ENCODE measurements at places on chromosomes 12 and 14. TPM values are rescaled to one million over a fixed set of nuclear protein-coding genes. Genes with fewer than 3 reads are reported as not detected.

C14orf132 gene
- total RNA-seq: 17.5 TPM

KLRK1 gene
- 0.23 TPM for total RNA-seq

BMP4 gene
- 5.7 TPM for total RNA-seq

PPP1R1A gene
- total RNA-seq: 18.9 TPM

ENDOU gene
- total RNA-seq: 1.3 TPM

RBP5 gene
- 6.2 TPM for total RNA-seq

CD4 gene
- total RNA-seq: 12.3 TPM

PHC1 gene
- total RNA-seq: 50.2 TPM

SERPINA9 gene
- total RNA-seq: not detected

PROX2 gene
- total RNA-seq: not detected

SYT10 gene
- 8.5 TPM for total RNA-seq

OR6C2 gene
- not detected for total RNA-seq

INSM2 gene
- not detected for total RNA-seq

DNA sequence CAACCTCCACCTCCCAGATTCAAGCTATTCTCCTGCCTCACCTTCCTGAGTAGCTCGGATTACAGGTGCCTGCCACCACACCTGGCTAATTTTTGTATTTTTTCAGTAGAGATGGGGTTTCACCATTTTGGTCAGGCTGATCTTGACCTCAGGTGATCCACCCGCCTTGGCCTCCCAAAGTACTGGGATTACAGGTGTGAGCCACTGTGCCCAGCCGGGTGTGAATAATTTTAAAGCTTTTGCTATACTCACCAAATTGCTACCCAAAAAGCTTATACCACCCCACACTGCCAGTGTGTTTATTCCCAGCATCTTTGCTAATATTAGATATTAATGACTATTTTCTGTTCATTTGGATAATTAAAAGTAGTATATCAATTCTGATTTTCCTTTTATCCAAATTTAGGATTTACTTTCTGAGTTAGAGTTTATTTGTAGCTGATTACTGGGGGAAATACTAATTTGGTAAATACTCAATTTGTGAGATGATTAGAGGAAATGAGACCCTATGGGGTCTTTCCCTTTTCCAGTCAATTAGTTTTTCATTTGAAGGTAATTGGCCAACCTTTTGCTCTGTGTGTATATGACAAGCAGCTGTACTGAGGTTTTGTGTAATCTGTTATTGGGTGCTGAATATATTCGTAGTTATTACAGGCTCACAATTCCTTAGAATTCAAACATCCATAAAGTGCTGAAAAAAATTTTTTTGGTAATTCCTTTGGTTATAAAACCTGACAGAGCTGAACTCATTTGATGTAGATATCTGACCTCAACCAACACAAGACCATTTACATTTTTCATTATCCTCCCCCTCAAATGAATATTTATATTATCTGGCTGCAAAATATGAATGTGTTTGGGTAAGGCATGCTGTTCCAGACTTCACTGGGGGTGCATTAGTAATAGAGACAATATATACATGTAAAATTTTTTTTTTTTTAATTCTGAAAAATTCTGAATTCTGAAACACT lies 73.6 kb downstream of the ANO6 start:
- H3K27me3 ChIP-seq: no peaks in the 10 kb centered on the region
- DNase-seq: no peak
- H3K36me3 ChIP-seq: no peaks in the 10 kb centered on the region
- H3K27ac ChIP-seq: no peak overlapping the region
- H3K4me1 ChIP-seq: peaks cover 8% of the 10 kb centered on the region

- H3K27ac ChIP-seq: no peak overlapping the region
- no peaks in the 10 kb centered on the region for H3K27me3 ChIP-seq
- peaks cover 2% of the 10 kb centered on the region for H3K4me1 ChIP-seq
- H3K36me3 ChIP-seq: no peaks in the 10 kb centered on the region
These were observed 2.9 kb downstream of the TCHP start for GRCh38 chr12:109902891-109903418.

GRCh38 chr12:89649139-89649538 lies 59.5 kb downstream of the ATP2B1 start:
- no peaks in the 10 kb centered on the region for H3K36me3 ChIP-seq
- no peaks in the 10 kb centered on the region for H3K27me3 ChIP-seq
- H3K27ac ChIP-seq: no peak overlapping the region
- no peak for DNase-seq

DNA sequence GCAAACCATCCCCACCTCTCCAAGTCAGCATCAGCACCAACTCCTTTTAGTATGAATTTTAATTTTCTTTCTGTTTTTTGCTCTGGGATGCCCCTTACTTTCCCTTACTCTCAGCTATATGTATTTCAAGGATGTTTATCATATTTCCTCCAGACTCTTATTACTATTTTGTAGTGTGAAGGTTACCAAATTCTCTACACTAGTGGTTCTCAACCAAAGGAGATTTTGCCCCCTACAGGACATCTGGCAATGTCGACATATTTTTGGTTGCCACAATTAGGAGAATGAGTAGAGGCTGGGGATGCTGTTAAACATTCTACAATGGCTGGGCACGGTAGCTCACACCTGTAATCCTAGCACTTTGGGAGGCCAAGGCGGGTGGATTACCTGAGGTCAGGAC lies 29.1 kb upstream of the SOS2 start:
- H3K27ac ChIP-seq: no peak overlapping the region
- DNase-seq: no peak
- H3K27me3 ChIP-seq: no peaks in the 10 kb centered on the region
- no peaks in the 10 kb centered on the region for H3K36me3 ChIP-seq

GRCh38 chr12:63319386-63319785 lies 168.4 kb upstream of the AVPR1A start:
- no peaks in the 10 kb centered on the region for H3K4me1 ChIP-seq
- DNase-seq: no peak
- no peak overlapping the region for H3K4me3 ChIP-seq
- H3K36me3 ChIP-seq: no peaks in the 10 kb centered on the region
- H3K27ac ChIP-seq: no peak overlapping the region

GRCh38 chr14:22226381-22226780 lies 362.6 kb downstream of the DAD1 start:
- no peaks in the 10 kb centered on the region for H3K4me1 ChIP-seq
- no peaks in the 10 kb centered on the region for H3K36me3 ChIP-seq
- no peak for DNase-seq
- no peak overlapping the region for H3K27ac ChIP-seq

DNA sequence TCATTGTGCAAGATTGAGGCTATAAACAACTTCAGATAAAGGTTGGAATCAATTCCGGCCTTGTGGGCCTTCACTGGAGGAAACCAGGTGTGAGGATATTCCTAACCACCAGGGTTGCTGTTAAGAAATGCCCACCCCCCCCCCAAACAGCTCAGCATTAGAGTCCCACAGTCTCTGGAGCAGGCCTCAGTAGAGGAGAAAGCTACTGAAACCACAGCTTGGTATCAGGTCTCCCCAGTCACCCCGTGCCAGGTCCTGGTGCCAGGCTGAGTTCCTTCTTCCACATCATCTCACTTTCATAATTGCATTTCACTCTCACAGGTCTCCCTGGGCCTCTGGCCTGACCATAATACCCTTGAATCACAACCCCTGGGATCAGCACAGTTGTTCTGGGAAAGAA lies 12.5 kb downstream of the GALNT6 start:
- no peaks in the 10 kb centered on the region for H3K4me1 ChIP-seq
- H3K36me3 ChIP-seq: no peaks in the 10 kb centered on the region
- no peak for DNase-seq
- H3K27me3 ChIP-seq: no peaks in the 10 kb centered on the region

- H3K36me3 ChIP-seq: no peaks in the 10 kb centered on the region
- peaks cover 36% of the 10 kb centered on the region for H3K4me1 ChIP-seq
- H3K4me3 ChIP-seq: no peak overlapping the region
- peak; percentile 58 for DNase-seq
- peak overlapping the region; percentile 44 for H3K27ac ChIP-seq
These were observed 74.6 kb downstream of the PPP2R5C start for GRCh38 chr14:101836135-101836534.

DNA sequence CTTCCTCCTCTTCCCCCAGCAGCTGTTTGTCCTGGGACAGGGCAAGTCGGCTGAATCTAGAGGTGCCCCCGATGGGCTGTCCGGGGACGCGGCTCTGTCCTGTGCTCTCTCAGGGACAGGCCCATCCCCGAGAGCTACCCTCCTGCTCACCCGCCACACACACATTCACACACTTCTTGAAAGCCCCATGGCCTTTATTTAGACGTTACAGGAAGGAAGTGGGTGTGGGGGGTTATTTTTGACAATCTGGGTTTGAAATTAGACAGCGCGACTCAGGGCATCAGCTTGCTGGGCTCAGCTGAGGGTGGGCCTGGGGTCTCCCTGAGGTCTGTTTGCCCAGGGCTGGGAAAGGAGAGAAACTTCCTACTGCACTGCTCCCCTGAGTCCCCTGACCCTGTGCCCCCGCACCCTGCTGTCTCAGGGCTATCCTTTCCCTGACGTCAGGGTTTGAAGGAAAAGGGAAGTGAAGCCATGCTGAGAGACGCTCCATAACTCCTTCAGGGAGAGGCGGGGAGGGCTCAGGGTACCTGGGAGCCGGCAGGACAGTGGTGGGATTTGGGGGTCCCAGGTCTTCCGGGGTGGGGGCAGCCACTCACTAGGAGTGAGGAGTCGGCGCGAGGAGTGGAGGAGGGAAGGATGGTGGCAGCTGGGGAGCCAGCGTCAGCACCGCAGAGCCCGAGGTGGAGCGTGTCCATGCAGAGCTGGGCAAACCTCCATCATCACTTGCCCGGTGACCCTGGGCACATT lies 8.1 kb downstream of the PTPN6 start:
- H3K4me3 ChIP-seq: no peak overlapping the region
- no peak overlapping the region for H3K27ac ChIP-seq
- no peak for DNase-seq
- peaks cover 8% of the 10 kb centered on the region for H3K4me1 ChIP-seq
- no peaks in the 10 kb centered on the region for H3K36me3 ChIP-seq
- no peaks in the 10 kb centered on the region for H3K27me3 ChIP-seq

DNA sequence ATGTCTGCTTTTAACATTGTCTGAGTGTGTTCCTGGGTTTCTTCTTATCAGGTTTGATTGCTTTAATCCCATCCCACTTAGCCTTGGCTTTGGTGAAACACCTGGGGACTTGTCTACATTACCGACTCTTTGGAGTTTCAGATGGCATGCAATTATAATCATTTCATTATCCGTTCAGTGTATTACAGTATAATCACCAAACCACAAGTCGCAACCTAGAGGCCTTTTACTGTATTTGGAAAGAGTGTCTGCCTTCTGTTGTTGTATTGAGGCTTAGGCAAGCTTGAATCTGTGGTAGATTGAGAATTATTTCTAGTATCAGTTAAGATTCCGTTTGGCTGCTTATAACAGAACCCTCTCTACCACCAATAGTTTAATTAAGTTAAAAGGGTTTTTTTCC lies 103.9 kb downstream of the TGFB3 start:
- no peak overlapping the region for H3K27ac ChIP-seq
- no peak overlapping the region for H3K4me3 ChIP-seq
- DNase-seq: no peak
- H3K4me1 ChIP-seq: no peaks in the 10 kb centered on the region

DNA sequence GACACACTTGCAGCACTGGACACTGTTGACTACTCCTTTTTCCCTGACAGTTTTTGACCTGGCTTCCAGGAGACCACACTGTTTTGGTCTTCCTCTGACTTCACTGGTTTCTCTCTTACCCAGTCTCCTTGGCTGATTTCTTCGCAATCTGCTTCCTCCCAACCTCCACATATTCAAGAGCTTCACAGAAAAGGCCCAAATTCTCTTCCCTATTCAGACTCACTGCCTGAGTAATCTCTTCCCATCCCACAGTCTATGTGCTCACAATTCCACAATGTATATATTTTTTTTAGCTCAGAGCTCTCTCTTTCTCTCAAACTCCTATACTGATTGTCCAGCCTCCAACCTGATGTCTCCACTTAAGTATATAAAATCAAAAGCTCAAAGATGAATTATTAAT lies 115.4 kb downstream of the SINHCAF start:
- no peak overlapping the region for H3K27ac ChIP-seq
- H3K4me3 ChIP-seq: no peak overlapping the region
- H3K36me3 ChIP-seq: no peaks in the 10 kb centered on the region
- H3K4me1 ChIP-seq: no peaks in the 10 kb centered on the region
- H3K27me3 ChIP-seq: no peaks in the 10 kb centered on the region
- no peak for DNase-seq

- no peaks in the 10 kb centered on the region for H3K27me3 ChIP-seq
- H3K4me1 ChIP-seq: peaks cover 1% of the 10 kb centered on the region
- H3K27ac ChIP-seq: no peak overlapping the region
- DNase-seq: no peak
- no peak overlapping the region for H3K4me3 ChIP-seq
These were observed 187.1 kb upstream of the FAR2 start for GRCh38 chr12:28961948-28962384.

- H3K27ac ChIP-seq: no peak overlapping the region
- no peak for DNase-seq
- H3K4me1 ChIP-seq: no peaks in the 10 kb centered on the region
- H3K27me3 ChIP-seq: no peaks in the 10 kb centered on the region
These were observed 58.3 kb downstream of the PRKCH start for GRCh38 chr14:61379639-61380184.

DNA sequence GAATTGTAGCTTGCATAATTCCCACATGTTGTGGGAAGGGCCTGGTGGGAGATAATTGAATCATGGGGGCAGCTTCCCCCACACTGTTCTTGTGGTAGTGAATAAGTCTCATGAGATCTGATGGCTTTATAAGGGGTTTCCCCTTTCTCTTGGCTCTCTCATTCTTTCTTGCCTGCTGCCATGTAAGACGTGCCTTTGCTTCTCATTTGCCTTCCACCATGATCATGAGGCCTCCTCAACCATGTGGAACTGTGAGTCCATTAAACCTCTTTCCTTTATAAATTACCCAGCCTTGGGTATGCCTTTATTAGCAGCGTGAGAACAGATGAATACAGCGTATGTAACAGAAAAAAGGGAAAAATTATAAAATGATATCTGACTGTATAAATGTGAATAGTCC lies 21.1 kb downstream of the C12orf71 start:
- H3K36me3 ChIP-seq: no peaks in the 10 kb centered on the region
- no peaks in the 10 kb centered on the region for H3K4me1 ChIP-seq
- H3K27me3 ChIP-seq: no peaks in the 10 kb centered on the region
- no peak overlapping the region for H3K27ac ChIP-seq
- no peak for DNase-seq
- H3K4me3 ChIP-seq: no peak overlapping the region

DNA sequence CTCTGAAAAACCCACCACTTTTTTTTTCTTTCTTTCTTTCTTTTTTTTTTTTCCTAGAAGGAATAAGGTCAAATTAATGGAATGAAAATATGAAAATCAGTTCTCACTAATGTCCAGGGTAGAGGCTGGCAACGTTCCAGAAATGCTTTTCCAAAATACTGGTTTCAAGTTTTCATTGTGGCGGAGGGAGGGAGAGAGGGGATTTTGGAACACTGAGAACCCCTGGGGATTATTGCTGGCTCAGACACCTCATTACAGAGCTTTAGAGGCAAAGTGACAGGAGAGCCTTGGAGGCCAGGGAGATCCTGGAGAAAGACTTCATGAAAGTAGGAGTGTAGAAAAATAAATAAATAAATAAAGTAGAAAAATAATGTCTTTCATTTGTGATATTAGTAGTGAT lies 45.4 kb downstream of the ALX1 start:
- H3K27ac ChIP-seq: no peak overlapping the region
- no peak for DNase-seq
- no peak overlapping the region for H3K4me3 ChIP-seq
- no peaks in the 10 kb centered on the region for H3K27me3 ChIP-seq
- no peaks in the 10 kb centered on the region for H3K36me3 ChIP-seq

- H3K36me3 ChIP-seq: no peaks in the 10 kb centered on the region
- H3K4me3 ChIP-seq: no peak overlapping the region
- H3K27ac ChIP-seq: no peak overlapping the region
- no peaks in the 10 kb centered on the region for H3K27me3 ChIP-seq
- H3K4me1 ChIP-seq: peaks cover 13% of the 10 kb centered on the region
These were observed 189.6 kb downstream of the FOXN3 start for GRCh38 chr14:89227496-89227836.

All from ovary (tissue), 10 donors.